ENCODE measurements at places on chromosomes 16 and 17. TPM values are rescaled to one million over a fixed set of nuclear protein-coding genes. Genes with fewer than 3 reads are reported as not detected.

- DNase-seq, result no peak
These were observed 105.8 kb downstream of the SOCS1 start for GRCh38 chr16:11150190-11150589.

DNA sequence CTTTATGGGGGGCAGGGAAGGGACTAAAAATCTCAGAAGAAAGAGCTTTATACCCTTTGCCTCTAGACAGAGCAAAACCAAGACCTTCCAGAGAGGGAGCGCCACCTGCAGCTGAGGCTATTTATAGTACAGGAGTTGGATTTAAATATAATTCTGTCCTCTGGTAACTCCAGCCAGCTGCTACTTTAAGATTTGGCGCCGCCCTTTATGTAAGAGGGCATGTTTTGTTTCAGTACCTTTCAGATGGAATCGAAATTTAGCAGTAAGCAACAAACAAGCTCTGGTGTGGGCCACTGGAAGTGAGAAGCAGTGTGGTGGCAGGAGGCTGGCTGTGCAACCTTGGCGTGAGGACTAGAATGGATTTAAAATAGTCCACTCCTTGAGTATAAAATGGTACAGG is 5.2 kb upstream of the GUCY2D start:
- no peak for DNase-seq

DNA sequence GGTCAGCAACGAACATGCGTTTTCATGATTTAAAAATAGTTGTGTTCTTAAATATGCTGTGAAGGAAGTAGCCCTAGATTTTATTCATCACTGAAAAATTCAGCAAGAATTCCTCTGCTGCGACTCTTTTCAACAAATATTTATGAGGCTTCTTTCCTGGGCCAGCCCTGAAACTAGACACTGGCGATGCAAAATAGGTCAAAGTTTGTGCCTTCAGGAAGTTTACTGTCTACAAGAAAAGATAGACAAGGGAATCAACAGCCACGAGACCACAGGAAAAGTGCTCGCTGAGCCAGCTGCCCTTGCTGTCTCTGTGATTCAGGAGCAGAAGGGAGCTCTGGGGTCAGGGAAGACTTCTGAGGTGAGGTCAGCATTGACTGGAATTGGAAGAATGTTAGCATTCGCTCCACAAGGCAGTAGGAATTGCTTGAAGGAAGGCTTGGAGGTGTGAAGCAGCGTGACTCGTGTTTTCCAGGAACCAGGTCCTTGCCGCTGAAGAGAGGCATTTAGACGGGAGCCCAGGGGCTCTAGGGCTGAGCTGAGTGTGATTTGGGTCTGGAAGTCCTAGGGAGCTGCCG is 1.9 kb upstream of the RPL26 start:
- no peak for DNase-seq

GRCh38 chr16:57150682-57151330 is 35.0 kb downstream of the PSME3IP1 start:
- no peak for DNase-seq

DNA sequence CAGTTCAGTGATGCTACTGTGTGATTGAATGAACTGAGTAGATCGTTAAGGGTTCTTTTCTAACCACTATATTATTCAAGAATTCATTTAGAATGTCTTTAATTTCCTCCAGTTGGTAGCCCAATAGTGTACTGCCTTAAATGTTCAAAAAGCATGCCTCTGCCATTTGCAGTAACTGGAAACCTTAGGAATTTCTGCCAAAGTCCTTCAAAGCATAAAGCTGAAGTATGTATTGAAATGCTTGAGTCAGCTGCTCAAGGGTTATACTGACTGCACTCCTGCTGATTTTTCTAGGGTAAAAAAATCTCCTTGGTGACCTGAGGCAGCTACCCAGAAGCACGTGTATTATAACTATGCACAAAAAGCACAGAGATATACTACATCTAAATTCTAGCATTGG is 56.5 kb downstream of the SNTB2 start:
- DNase-seq, result no peak

DNA sequence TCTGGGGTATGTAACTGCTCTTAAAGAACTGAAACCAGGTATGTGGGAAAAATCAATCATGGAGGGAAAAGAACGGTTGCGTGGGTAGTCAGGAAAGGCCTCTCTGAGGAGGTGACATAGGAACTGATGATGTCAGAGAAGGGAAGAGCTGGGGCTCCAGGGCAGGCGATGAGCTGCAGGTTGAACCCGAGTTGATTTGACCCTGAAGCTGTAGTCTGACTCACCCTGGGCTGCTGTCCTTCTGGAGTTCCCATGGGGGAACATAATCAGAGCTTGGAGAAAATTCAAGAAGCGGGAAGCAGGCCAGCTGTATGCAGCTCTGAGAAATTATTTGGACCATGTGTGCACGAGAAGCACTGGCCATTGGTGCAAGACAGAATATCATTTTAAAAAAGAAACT is 16.7 kb downstream of the SLC6A2 start:
- no peak for DNase-seq

GRCh38 chr16:84514874-84515835 is 10.7 kb upstream of the MEAK7 start:
- no peak for DNase-seq

DNA sequence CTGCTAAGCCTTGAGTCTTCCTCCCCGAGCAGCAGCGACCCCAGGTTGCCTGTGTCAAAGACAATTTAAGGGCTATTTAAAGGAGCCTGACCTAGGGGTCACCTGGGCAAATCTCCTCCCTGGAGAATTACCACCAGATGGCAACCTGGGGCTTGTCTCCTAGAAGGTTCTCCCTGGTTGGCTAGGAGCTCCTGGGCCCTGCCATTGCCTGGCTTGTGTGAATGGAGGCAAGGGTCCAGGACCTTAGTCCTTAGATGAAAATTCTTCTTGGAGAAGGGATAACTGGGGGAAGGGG is 51.3 kb upstream of the TAC4 start:
- DNase-seq, result no peak

Gene TEKT1
- total RNA-seq, result not detected

Gene SCNN1B
- total RNA-seq, result not detected

Gene TGFB1I1
- total RNA-seq, result 35.5 TPM

Gene SCGB1C2
- not detected for total RNA-seq
